Cerebellar cortex (tissue), 1 donor: ENCODE measurements at places on chromosomes 3 and 15.

DNA sequence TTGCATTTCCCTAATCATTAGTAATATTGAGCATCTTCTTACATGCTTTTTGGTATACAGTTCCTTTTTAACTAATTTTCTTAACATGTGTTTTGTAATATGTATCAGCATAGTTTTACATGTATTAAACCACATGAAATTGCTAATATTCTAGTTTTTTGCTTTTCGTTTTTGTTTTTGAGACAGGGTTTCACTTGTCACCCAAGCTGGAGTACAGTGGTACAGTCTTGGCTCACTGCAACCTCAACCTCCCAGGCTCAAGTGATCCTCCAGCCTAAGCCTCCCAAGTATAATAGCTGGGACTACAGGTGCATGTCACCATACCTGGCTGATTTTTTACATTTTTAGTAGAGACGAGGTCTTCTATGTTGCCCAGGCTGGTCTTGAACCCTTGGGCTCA lies 4.4 kb upstream of the ISG20 start:
- DNase-seq: no peak

DNA sequence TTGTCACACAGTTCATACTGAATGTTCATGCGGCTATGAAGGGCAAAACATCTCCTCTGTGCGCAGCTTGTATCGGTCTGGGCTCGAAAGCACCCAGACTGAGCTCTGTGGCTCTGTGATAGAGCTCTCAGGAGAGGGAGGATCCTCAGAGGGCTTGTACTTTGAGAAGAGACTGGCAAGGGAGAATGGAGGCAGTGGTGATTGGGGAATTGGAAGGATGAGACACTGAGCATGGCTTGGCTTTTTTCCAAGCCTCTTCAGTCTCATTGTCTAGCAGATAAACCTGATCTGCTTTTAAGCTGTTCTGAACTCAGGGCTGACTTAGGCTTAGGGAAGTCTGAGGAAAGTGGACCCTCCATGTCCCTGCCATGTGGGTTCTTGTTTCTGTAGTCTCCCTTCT lies 43.0 kb downstream of the RAD54L2 start:
- DNase-seq: peak; percentile 24

DNA sequence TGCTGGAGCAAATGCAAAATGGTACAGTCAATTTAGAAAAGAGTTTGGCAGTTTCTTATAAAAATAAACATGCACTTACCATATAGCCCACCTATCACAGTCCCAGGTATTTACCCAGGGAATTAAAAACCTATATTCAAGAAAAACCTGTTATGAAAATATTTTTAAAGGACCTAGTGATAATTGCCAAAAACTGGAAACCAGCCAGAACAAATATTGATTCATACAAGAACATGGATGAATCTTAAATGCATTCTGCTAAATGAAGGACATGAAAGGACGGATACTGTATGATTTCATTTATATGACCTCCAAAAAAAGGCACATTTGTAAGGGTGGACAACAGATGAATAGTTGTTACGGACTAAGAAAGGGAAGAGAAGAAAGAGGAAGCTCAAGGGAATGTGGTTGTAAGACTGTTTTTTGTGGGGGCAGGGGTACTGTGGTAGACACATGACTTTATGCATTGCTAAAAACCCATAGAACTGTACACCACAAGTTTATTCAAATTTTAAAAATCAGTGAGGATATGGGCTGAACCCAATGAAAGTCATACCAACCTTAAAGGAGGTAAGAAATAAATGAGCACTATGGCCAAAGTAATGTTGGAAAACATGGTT lies 61.0 kb downstream of the ZBBX start:
- DNase-seq: no peak

- DNase-seq: peak; percentile 61
These were observed 96.5 kb downstream of the FSIP1 start for GRCh38 chr15:39685999-39686613.

- no peak for DNase-seq
These were observed 7.4 kb downstream of the SPRED1 start for GRCh38 chr15:38260077-38260476.

DNA sequence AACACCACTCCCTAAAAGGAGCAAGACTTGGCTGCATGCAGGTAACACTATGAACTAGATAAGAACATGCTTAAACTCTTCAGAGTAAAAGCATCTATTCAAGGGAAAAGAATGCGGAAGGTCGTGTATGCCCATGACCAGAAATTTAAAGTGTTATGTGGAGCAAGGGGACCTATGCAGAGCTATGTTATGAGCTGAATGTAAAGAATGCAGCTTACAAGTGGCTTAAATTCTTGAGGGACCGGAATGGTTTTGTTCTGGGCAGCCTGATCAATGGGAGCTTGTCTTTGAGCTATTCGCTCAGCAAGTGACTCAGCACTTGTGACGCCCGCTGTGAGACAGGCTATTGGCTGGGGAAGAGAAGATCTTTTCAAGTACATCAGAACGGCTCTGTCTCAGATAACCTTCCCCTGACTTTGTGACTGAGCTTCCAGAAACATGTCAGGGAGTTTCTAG lies 367.5 kb upstream of the THBS1 start:
- no peak for DNase-seq

DNA sequence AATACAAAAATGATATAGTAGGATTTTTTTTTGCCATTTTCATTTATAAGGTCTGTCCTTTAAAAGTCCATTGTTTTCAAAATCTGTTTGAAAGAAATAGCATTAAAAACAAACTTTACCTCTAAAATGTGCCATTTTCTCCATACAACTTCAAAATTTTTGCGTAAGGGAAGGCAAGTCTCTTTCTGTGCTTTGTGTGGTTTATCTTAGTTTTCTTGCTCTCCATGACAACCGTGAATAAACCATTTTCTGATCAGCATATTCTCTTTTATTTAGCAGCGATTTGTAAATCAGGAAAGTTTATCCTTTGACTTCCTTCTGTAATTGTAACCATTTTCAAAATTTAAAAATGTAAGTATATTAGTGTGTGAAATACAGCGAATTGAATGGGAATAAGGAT lies 147.9 kb upstream of the CGNL1 start:
- DNase-seq: no peak

DNA sequence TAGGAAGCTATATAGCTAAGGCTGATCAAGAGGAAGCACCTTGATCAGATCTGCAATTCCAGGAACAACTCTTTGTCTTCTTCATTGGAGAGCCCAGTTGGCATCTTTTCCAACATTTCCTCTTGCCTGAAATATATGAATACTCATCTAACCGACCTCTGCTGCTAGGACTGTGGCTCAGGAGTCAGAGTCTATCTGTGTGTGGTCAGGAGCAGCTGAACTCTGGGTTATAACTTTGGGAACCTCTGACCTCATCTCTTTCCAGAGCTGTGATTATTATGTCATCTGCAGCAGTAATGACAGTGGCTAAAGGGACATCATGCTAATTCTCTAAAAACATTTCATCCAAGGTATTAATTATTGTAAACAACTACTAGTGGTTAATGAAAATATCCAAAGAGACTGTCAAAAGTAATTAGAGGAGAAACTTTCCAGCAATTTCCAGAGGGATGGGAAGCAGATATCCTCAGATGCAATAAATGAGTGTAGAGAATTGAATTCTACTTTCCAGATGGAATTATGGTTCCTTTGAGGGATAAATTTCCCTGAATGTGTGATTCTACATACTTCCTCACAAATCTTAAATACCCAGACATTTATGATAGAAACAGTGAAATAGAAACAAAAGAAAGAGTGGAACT lies 11.5 kb upstream of the SPINK8 start:
- DNase-seq: no peak

- DNase-seq: no peak
These were observed 22.8 kb downstream of the SLC9A9 start for GRCh38 chr3:143825513-143825912.

- no peak for DNase-seq
These were observed 90.9 kb downstream of the SAMMSON start for GRCh38 chr3:70090322-70090913.

DNA sequence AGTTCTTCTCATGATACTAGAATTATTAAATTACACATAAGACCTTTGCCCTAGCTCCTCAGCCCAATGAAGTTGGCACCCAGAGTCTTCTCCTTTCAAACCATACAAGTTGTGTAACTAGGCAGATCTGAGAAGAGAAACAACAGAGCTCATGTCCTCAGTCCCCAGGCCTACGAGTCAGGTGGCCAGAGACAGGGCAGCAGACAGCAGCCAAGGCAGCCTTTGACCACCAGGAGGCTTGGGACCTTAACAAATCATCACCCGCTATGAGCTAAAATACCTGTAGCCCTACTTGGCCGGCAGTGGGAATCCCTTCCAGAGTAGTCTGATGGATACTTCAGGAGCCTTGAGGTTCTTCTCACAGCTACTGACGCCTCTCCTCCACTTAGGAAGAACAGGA lies 18.3 kb downstream of the STIMATE start:
- DNase-seq: no peak

GRCh38 chr15:56978898-56979662 lies 60.6 kb downstream of the TCF12 start:
- DNase-seq: no peak

GRCh38 chr3:24830230-24831152 lies 335.8 kb upstream of the THRB start:
- DNase-seq: no peak

DNA sequence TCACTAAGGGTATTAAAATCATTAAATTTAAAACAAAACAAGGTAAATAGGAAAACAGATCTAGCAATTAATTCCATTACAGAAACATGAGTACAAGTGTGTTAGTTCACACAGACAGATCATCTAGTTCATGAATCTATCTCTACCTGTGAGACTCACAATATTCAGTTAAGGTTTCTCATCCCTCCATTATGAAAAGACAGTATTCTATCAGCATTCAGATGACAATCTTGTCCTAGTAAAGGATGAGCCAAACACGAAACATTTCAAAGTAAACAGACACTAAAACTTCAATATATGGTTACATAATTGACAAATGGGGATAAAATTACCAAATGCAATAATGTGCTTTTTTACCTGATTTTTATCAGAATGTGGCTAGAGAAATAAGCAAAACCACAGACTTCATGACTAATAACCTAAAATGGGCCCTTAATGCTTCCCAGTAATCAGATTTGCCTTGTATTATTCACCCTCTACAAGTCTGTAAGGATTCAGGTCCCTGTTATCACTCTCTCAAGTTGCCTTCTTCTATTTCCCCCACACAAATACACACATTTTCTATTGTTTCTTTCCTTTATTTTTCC lies 126.8 kb downstream of the DLG1 start:
- DNase-seq: no peak

GRCh38 chr3:148975696-148976095 lies 15.6 kb upstream of the GYG1 start:
- DNase-seq: no peak

GRCh38 chr15:40421246-40422157 lies 15.9 kb downstream of the IVD start:
- DNase-seq: peak; percentile 75

DNA sequence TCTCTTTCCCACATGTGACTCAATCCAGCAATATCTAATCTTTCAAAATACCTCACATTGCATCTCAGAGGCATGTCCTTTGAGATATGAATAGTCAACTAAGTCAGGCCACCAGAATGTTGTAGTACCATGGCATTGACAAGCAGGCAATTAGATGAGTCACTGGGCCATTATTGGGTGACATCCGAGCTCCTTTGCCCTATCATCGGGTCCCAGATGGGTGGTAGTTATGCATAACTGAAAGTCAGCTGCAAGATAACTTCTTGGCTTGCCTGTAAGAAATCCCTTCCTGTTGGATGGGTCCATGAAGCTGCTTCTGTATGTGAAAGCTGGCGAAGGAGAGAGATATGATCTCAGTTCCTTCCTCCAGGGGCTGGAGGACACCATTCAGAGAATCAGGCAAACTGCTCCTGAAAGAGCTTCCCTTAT lies 32.8 kb downstream of the ARRDC4 start:
- no peak for DNase-seq

DNA sequence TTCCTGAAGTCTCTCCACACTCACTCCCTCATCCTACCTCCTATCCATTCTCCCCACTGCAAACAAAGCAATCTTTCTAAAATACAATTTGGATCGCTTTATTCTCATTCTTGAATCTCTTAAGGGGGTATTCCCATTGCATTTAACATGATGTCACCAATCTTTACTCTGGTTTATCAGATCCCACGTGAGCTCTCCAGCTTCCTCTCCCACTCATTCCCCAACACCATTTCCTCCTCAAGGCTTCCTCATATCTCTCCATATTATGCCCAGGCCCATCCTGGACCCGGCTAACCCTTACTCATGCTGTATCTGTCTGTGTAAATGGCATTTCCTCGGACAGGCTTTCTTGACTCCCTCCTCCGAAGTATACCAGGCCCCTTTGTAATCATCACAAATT lies 165.0 kb downstream of the CD47 start:
- no peak for DNase-seq
